ENCODE measurements at places on chromosomes 2 and 18. TPM values are rescaled to one million over a fixed set of nuclear protein-coding genes. Genes with fewer than 3 reads are reported as not detected.

DNA sequence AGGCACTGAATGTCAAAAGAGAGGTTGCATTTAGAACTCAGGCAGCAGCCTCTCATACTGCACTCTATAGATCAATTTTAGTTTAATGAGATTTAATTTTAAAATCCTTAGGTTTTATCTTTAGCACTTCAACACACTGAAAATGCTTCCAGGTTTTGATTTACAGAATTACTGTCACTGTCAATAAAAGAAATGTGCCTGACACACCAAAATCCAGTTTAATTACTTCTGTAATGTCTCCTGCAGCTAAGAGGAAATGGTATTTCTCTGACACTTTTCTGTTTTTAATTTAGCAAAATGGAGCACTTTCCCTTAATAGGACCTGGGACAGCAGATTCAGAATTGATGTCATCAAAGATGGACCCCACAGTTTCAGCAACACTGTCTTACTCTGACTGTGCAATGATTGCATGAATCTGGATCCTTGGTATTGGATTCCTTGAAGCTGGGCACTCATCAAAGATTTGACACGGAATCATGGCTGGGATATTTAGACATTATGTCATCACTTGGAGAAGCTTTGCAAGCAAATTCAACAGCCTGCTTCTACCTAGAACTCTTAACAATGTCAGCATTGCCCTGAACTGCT lies 576.5 kb downstream of the NRXN1 start:
- DNase-seq = no peak

DNA sequence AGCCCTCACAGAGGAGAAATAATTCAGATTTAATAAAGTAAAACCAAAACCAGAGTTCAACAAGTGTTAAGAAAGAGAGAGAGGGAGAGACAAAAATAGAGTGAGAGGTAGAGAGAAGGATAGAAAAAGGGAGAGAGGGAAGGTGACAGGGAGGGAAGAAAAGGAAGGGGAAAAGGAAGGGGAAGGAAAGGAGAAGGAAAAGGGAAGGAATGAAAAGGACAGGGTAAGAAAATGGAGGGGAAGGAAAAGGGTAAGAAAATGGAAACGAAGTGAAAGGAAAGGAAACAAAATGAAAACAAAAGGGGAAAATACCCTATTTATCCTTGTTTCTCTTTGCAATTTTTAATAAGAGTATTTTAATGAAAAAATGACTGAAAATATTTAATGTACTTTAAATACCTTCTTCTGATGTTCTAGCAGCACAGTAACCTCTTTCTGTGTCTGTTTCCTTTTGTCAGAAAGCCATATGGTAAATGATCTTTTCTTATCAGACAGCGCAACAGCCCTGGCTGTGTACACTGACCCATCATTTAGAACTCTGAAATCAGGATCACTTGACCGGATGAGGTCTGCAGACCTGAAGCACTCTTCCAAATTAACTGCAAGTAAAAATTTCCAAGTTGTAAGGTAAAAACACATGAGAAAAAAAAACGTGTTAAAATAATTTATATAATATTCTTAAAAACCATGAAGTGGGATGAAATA lies 11.8 kb downstream of the DSC3 start:
- no peak for DNase-seq

DNA sequence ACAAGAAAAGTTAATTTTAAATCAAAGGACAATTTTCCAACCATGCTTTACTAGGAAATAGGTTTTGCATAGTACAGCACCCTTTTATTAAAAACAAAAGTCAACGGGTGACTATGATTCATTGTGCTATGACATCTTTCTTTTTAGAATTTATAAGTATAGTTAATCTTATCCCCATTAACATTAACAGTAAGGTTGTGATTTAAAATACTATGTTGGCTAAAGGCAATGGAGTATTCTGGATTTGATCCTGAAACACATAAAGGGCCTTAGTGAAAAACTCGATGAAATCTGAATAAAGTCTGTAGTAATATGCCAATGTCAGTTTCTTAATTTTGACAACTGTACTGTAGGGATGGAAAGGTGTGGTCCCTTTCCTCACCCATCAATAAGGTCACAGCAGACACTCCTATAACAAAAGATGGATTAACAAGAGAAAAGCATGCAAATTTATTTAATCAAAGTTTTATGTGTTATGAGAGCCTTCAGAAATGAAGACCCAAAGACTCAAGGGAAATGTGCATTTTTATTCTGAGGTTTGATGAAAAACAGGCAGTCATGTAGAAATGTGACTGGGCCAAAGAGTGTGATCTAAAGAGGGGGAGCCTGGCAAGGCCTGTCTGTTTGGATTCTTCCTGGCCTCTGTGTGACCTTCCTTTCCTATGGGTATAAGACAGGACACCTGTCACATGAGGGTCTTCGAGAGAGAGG lies 731.4 kb downstream of the TSN start:
- DNase-seq = no peak

DNA sequence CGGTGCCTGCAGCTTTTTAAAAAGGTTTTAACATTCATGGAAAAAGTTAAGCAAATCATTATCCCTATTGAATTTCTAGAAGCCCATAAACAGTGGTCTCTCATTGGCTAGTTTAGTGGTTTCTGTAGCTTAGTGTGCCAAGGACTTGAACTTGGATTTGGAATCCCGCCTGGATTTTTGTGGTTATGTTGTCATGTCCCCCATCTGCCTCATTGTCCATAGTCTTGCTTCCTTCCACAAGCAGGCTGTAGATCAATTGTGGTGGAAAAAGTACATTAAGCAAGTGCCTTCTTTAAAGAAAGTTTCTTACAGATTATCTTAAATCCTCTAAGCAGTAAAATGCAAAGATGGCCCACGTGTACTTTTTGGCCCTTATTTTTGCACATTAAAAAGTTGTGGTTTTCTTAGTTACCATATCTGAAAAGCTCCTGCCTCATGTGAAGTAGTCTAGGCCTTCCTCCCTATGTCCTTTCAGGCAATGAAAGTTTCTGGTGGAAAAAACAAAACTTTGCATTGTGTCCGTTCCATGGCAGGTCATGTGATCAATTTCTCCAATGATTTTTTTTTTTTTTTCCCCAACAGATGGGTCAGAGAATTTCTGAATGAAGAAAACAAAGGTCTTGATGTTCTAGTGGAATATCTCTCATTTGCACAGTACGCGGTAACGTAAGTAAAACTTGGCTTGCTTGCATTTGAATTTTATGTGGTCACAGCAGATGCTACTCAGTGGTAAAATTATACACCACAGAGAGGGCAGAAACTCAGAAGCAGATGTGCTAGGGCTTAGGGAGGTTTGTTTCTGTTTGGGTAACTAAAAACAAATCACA lies 158.9 kb downstream of the PRPF40A start:
- DNase-seq = no peak

DNA sequence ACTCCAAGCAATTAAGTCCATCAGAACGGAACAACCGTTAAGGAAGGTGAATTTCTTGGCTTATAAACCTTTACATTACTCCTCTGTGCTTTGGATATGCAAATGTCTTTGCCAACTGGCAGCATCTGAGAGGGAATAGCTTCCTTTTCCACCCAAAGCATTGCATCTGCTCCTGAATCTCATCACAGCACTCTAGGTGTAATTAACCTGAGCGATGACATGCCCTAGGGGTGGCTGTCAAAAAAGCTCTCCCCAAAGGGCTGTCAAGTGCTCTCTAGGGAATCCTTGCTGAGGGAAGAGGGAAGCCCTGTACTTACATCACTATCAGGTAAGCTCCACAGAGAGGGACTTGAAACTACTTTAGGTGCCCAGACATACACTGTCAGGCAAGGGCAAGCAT lies 5.5 kb upstream of the SMARCAL1 start:
- no peak for DNase-seq

- no peak for DNase-seq
These were observed 40.9 kb upstream of the ASPRV1 start for GRCh38 chr2:70002241-70002899.

- DNase-seq = no peak
These were observed 118.2 kb upstream of the RND3 start for GRCh38 chr2:150605664-150606063.

GRCh38 chr18:33576999-33577646 lies 896 bp upstream of the ASXL3 start:
- DNase-seq = no peak

Gene EGR4
- 0.33 TPM for total RNA-seq

Gene SAG
- 0.05 TPM for total RNA-seq

Gene GALNT5
- total RNA-seq = not detected

Gene AGXT
- total RNA-seq = not detected
